ENCODE measurements at places on chromosomes 13 and 19.

DNA sequence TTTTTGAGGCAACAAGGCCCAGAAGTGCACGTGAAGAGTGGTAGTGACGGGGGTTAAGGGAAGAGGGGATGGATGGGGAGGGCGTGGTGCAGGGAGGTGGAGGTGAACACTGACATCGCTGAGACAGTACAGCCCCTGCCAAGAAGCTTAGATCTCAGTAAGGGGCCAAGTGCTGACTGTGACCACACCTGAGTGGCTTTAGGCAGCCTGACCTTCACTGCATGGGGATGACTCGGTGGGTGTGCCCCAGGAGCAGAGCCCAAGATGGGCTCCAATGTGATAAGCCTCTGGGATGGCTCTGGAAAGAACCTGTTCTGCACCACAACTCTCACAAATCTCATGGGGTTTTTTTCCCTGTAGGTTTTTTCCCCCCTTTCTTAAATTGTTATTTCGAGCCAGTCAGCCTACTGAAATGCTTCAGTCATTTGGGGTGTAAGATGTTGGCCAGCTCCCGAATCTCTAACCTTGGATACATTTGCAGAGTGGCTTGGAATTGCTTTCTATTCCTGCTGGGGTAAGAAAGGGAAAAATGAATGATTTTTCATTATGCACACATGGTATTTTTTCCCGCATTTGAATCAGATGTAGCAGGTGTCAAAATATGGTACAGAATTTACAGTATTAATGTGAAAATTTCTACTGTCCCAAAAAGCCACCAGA, 165.0 kb downstream of the TM9SF2 start:
- DNase-seq = no peak

- no peak for DNase-seq
These were observed 71.2 kb downstream of the FGF9 start for GRCh38 chr13:21742096-21742495.

DNA sequence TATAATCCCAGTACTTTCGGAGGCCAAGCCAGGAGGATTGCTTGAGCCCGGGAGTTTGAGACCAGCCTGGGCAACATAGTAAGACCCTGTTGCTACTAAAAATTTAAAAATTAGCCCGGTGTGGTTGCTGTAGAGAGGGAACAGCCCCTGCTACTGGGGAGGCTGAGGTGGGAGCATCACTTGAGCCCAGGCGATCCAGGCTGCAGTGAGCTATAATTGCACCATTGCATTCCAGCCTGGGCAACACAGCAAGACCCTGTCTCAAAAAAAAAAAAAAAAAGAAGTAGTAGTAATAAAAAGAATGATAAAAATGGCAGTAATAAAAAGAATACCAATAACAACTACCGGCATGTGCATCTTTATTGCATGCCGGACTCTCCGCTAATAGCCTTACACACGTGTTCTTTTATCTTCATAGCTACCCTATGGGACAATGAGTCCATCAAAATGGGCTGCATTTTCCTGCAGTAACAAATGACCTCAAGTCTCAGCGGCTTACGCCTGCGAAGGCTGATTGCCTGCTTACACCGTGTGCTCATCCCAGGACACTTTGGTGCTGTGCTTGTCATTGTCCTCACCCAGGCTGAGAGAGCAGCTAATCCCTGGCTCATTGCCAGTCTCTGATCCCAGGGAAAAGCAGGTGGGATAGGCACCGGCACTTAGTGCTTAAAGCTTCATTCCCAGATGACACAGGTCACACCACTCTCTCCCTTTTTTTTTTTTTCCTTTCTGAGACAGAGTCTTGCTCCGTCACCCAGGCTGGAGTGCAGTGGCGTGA, 14.4 kb upstream of the SYCN start:
- DNase-seq = no peak

- DNase-seq = no peak
These were observed 3.3 kb upstream of the SYCN start for GRCh38 chr19:39207293-39207836.

DNA sequence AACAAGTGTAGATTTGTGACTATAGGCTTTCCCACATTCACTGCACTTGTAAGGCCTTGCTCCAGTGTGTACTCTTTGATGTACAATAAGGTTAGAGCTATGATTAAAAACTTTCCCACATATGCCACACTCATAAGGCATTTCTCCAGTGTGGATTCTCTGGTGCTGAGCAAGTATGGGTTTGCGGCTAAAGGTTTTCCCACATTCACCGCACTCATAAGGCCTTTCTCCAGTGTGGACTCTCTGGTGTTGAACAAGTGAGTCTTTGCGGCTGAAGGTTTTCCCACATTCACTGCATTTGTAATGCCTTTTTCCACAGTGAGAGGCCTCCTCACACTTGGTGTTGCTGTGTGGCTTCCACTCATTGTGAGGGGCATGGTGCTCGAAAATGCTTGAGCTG, 3.7 kb downstream of the ZNF772 start:
- no peak for DNase-seq

DNA sequence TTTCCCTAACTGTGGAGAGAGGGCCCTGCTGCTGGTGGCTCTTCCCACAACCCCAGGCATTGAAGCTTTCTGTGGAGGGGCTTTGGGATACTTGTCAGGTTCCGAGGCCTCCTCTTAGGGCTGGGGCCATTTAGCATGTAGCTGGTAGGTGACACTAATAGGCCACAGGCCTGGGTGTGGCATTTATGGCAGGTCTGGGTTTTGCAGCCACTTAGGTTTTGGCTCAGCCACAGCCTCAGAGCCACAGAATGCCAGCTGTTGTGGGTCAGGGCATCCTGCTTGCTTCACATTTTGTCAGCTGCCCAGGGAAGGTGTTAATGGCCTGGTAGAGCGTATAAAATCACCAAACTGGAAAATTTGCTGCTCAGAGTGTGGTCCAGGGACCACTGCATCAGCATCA, 15.7 kb downstream of the FAM124A start:
- no peak for DNase-seq

- DNase-seq = no peak
These were observed 35.1 kb downstream of the RASA3 start for GRCh38 chr13:114097212-114097892.

DNA sequence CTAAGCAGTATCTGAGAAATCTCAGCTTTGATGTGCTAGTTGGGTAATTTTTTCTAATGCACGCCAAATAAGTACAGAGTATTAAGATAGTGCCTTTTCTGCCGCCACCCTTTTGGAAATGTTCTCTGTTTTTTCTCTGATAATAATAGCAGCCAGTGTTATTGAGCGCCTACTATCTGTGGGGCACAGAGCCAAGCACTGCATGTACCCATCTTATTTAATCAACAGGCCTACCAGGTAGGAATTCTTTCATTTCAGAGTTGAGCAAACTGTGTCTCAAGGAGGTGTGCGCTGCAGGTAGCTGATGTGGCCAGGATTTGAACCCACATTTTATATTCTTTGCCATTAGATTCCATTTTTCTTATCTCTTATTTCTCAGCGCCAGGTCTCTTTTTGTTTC, 1.4 kb downstream of the EPN1 start:
- no peak for DNase-seq

DNA sequence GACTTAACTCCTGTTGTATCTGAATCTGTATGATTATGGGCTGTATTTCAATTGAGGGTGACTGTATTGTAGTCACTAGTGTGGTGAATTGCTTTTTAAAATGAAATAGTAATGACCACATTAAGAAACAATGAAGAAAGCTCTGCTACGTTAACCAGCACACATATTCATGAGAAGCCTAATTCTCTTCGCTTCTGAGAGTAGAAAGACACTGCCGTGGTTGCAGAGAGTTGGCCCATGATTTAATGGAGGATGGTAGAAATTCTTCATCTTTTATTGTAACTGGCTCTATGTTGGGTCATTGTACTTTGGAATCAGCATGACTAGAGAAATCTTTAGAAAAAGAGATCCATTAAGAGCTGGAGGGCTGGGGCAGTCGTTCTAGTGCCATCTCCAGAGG, 451.5 kb downstream of the PCDH17 start:
- DNase-seq = no peak

DNA sequence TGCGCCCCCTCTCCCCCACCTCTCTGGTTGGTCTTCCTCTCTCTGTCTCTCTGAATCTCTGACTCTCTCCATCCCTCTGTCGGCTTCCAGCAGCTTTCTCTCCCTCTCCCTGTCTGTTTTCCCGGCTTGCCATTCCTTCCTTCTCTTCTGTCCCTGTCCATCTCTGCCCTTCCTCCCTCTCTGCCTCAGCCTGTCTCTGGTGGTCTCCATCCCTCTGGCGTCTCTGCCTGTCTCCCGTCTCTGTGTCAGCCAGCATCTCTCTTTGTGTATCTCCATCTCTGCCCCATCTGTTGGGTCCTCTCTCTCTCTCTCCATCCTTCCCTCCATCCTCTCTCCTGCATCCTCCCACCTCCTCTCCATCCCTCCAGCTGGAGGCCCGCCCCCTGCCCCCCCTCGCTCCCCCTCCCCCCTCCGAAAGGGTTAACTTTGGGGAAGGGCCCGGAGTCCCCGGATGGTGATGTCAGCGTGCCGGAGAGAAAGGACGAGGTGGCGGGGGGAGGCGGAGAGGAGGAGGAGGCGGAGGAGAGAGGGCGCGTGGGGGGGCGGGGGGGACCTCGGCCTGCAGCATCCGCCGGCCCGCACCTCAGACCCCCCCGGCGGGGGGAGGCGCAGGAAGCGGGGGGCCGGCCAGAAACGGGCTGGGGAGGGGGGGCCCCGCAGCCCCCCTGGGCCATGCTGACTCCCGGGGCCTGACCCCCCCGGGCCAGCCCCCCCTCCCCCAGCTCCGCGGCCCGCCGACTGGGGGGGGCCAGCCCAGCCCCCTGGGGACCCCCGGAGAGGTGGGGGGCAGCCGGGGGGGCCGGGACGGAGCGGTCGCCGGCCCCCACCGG, at the start of gene BRSK1:
TSS of gene BRSK1 (plus strand) at position 450 of the 830 bp plus-strand sequence. CDS start 446 bp downstream, outside the sequence.
- DNase-seq = peak; percentile 41

DNA sequence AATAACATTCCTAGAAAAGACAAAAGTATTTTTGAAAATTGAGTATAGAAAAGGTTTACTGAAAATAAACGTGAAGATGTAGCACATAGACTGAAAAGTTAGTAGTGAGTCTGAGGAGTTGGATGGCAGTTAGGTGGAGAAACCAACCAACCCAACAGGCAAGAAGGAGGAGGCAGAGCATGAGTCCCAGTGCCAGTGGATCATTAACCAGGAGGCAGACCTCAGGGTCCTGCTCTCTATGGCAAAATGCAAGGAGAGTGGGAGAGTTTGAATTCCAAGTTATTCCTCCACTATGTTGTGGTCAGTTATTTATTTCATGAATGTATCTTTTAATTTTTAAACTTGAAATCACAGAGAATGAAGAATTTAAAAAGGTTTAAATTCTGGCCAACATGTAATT, 446.4 kb downstream of the GPC6 start:
- DNase-seq = no peak

DNA sequence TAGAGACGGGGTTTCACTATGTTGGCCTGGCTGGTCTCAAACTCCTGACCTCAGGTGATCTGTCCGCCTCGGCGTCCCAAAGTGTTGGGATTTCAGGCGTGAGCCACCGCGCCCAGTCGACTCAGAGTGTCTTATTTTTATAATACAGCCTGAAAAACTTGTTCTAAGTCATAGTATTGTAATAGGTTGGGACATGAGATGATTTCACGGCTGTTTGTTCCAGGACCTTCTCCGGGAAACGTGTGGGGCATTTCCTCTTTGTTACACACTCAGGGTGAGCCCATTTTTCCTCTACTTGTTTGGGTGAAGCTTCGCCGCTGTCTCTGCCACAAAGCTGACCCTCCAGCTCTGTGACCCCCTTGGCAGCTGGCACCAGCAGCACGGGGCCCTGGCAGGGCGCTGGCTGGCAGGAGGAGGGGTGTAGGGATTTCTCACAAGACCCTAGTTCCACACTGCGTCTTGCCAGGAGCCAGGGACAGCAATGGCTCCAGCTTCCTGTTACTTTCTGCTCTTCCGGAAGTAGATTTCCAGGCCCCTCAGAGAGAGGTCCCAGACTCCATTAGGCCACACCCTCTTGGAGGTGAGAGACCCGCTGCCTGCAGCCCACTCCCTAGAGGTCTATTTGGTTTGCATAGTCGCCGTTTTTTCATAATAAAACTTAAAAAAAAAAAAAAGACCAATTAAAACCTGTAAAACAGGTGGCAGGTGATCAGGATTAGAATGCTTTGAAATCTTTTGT, 15.6 kb downstream of the FGF21 start:
- no peak for DNase-seq

DNA sequence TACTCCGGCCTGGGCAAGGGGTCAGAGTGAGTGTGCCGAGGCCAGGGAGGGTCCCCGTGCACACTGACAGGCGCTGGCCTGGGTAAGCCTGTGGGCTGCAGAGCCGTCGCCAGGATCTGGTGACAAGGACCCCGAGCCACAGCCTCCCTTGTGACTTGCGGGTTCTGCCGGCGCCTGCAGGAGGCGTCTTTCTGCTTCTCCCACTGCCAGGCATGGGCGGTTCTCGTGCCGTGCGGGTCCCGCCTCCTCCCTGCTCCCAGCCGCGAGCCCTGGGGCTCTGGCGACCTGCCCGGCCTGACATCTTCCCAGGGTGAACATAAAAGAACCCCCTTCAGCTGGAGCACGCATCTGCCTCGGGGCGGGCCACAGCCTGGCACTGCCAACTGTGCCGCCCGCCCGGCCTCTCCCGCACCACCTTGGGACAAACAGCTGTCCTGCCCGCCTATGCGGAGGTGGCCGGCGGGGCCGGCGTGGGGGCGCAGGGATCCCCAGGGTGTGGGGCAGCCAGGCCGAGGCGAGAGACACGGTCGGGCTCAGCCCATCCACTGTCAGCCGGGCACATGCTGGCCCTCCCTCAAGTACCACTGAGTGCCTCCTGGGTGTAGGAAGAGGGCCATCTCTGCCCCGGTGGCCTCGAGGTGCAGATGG, 1.5 kb upstream of the HCN2 start:
- peak; percentile 65 for DNase-seq

GRCh38 chr13:94433055-94433961, 46.2 kb downstream of the DCT start:
- no peak for DNase-seq

DNA sequence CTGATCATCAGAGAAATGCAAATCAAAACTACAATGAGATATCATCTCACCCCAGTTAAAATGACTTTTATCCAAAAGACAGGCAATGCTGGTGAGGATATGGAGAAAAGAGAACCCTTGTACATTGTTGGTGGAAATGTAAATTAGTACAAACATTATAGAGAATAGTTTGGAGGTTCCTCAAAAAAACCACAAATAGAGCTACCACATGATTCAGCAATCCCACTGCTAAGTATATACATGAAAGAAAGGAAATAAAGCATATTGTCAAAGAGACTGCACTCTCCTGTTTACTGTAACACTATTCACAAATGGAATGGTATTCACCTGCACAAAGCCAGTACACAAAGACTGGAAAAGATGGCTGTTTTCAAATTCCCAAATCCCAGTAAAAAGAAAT, 1233.7 kb downstream of the PCDH17 start:
- no peak for DNase-seq

GRCh38 chr13:111178402-111178801, 63.3 kb downstream of the ARHGEF7 start:
- no peak for DNase-seq

DNA sequence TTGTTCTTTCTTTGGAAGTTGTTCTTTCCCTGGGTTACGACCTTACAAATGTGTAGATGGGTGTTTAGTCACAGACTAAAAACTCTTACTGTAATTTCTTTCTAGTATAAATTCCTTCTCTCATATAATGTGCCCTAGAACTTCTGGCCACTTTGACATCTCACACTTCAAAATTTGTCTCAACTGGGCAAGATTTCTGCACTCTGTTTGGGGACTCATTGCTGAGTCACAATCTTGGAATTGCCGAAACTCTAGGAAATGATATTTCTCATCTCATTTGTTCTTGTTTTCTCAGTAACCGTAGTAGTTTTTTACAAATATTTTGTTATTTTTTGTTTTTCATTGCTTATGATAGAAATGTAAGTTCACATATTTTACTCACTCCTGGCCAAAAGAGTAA, 2523.2 kb upstream of the PCDH20 start:
- DNase-seq = no peak

GRCh38 chr19:10625003-10625761, at the start of gene SLC44A2:
Gene SLC44A2 (plus strand): TSS chr19:10625553. CDS start chr19:10625634, 81 bp downstream.
- DNase-seq = no peak

Data from CD4-positive, alpha-beta T cell treated with Interleukin-2 at 100 ng/mL for 4 hours (primary cell).